ENCODE measurements at places on chromosomes 7 and 10.

DNA sequence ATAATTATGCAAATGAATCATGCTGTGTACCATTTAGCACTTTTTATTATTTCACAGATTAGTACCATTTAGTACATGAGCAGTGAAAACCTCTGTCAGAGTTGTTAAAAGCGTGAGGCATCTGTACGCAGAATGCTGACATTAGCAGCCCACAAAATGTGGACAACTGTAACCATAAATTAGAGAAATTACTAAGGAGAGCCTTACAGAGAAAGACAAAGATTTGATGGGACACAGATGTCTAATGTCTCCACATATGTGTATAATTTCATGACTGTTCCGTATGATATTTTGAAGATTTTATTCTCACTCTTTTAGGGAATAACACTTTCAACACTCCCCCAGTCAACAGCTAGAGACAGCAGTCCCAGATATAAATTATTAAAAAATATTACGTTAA, 414.0 kb upstream of the ANKRD30A start:
- no peak for DNase-seq

GRCh38 chr10:71072823-71073210, 139.6 kb upstream of the UNC5B start:
- DNase-seq = no peak

DNA sequence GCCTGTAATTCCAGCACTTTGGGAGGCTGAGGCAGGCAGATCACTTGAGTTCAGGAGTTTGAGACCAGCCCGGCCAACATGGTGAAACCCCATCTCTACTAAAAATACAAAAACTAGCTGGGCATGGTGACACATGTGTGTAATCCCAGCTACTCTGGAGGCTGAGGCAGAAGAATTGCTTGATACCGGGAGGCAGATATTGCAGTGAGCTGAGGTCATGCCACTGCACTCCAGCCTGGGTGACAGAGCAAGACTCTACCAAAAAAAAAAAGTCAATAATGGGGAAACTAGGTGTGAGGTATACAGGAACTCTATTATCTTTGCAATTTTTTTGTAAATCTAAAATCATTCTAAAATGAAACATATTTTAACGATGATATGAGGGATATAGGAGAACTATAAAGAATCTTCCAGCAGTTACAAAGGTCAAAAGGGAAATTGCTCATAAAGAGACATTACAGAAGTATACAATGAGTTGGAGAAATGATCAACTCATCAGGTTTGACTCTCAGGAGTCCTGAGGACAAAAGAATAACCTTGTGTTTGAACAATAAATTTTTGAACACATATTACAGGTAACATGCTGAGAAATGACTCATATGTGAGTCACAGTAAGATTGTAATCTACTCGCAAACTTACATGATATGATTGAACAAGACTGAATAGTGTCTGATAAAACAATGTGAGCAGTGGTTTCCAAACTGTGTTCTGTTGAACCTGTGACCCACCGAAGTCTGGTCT, 272.6 kb downstream of the FGFR2 start:
- no peak for DNase-seq

DNA sequence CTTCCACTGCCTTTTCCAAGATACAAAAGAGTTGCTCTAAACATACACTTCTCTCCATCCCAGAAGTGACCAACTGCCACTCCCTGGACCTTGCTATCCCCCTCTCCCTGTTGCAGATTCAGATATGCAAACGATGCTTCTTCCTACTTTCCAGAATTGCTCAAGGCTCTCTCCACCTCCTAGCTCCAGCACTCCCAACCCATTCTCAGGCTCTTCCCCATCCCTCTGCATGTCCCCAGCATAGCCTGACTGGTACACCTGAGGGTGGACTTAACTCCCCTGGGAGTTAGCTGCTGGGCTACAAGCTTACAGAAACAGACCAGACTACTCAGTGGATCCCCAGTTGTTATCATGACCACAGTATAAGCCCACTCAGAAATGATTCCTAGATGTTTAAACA, 27.6 kb downstream of the MKRN1 start:
- no peak for DNase-seq

GRCh38 chr10:108360187-108360586, 1195.7 kb upstream of the SORCS1 start:
- DNase-seq = no peak

DNA sequence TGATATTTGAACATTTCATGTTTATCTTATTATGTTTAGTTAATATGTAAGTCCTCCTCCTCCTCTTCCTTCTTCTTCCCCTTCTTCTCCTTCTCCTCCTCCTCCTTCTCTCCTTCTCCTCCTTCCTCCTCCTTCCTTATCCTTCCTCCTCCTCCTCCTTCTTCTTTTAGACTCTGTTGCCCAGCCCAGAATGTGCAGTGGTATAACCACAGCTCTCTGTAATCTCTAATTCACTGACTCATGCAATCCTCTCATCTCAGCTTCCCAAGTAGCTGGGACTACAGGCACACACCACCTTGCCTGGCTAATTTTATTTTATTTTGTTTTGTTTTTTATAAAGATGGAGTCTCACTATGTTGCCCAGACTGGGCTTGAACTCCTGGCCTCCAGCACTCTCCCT, 83.4 kb upstream of the ODAD2 start:
- DNase-seq = no peak

- no peak for DNase-seq
These were observed 25.6 kb downstream of the CDC123 start for GRCh38 chr10:12221323-12222298.

DNA sequence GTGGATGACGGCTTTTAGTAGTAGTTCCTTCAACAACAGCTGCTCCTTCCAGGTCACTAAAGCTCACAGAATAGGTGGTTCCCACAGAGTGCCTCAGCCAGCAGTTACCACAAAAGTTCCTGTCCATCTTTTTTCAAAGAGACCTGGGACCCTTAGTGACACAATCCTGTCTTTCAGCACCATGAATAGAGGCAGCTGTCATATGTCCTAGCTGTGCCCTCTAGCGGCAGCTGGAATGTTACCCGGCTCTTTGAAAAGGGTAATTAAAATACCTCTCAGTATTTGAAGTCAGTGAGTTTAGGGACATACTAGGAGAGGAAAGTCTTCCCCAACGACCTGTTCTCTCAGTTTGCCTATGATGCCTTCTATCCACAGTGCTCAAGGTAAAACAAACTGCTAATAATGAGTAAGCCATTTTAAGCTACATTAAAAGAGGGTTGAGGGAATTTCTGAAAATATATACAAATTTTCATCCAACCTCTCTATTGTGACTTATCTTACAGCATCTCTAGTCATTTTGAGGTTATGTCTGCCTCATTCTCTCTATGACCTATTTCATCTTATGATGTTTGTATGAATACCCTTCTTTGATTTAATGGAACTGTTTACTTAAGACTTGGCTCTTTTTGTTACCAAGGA, 290.8 kb downstream of the NXPH1 start:
- DNase-seq = no peak

- DNase-seq = no peak
These were observed 717.3 kb downstream of the XPNPEP1 start for GRCh38 chr10:109205929-109206585.

DNA sequence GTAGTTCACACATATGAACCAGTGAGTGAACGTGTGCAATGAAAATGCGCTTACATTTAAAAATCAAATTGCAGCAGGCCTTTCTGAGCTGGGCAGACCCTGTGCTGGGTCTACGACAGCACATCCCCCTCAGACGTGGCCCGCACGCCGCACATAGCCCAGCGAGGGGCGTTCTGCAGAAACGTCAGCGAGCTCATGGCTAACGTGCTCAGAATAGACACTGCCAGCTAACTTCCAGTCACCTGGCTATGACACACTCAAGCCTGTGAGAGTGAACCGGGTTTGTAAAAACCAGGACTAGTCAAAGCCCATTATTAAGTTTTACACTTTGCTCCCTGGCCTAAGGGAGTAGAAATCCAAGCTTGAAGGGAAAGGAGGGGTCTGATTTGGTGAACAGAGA, 108.1 kb upstream of the INSIG1 start:
- peak; percentile 40 for DNase-seq

GRCh38 chr7:156656598-156656997, 16.0 kb downstream of the RNF32 start:
- DNase-seq = no peak

DNA sequence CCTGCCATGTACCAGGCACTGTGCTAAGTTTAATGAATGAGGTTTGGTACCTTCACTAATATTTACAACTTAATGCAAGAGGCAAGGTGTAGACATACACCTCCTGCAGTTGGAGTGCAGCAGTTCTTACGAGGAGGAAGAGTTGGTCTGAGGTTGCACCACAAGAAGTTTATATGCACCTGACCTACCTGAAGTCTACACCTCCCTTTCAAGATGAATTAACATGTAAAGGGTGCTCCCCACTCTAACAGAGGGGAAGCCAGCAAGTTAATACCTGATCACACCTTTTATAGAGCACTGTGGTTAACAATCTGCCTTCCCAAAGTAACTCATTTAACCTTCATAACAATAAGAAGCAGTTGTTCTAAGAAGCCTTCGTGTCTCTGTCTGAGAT, 120.0 kb downstream of the LYZL1 start:
- no peak for DNase-seq

- no peak for DNase-seq
These were observed 38.5 kb upstream of the STEAP4 start for GRCh38 chr7:88344956-88345832.

All from coronary artery (tissue), 2 donors.